ENCODE measurements at places on chromosomes 12 and 14.

GRCh38 chr14:89889626-89890025, 64.9 kb downstream of the EFCAB11 start:
- DNase-seq: no peak

DNA sequence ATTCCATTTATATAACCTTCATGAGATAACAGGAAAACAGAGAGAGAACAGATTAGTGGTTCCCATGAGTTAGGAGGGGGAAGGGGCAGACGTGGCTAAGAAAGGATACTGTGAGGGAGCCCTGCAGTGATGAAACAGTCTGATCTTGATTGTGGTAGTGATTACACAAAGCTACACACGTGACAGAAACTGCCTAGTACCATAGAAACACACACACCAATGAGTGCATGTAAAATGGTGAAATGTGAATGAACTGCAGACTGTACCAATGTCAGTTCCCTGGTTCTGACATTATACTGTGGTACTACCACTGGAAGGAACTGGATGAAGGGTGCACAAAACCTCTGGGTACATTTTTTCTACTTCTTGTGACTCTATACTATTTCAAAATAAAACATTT, 36.9 kb downstream of the NRDE2 start:
- no peak for DNase-seq

- DNase-seq: no peak
Observed at GRCh38 chr12:5244513-5244972, 187.4 kb upstream of the NTF3 start.

GRCh38 chr14:65794674-65795279, 382.2 kb downstream of the FUT8 start:
- no peak for DNase-seq

- DNase-seq: no peak
Observed at GRCh38 chr12:97645726-97646125, 183.1 kb downstream of the RMST start.

- no peak for DNase-seq
Observed at GRCh38 chr12:82277582-82277981, 80.6 kb downstream of the CCDC59 start.

DNA sequence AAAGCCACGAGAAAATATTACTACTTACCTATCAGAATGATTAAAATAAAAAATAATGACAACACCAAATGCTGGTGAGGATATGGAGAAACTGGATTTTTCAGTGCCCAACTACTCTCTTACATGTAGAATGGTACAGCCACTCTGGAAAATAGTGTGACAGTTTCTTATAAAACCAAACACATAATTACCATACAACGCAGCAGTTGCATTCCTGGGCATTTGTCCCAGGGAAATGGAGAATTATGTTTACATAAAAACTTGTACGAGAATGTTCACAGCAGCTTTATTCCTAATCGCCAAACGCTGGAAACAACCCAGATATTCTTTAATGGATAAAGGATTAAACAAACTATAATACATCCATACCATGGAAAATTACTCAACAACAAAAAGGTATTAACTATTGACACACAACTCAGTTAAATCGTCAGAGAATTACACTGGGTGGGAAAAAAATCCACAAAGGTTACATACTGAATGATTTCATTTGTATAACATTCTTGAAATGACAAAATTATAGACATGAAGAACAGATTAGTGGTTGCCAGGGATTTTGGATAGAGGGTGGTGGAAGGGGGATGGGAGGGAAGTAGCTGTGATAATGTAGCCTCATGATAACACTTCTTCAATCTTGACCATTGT, 35.4 kb downstream of the TAOK3 start:
- DNase-seq: no peak
